ENCODE measurements at places on chromosomes 6 and 20.

DNA sequence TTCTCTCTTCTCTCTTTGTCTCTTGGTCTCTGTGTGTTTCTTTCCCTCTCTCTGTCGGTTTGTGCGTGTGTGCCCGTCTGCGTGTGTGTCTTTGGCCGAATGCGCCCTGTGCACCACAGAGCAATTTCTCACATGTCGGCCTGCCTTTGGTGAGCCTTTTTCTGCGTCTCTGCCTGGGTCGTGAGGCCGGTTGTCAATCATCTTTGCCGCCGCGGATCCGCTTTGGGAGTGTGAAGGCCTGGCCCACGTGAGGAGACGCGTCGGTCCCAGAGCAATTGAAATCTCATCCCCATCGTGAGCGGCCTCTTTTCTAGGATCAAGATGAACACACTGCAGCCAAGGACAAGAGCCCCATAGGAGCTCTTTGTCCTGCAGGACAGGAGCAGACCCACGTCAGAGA is 580.7 kb upstream of the ZNF337 start:
- DNase-seq = no peak

DNA sequence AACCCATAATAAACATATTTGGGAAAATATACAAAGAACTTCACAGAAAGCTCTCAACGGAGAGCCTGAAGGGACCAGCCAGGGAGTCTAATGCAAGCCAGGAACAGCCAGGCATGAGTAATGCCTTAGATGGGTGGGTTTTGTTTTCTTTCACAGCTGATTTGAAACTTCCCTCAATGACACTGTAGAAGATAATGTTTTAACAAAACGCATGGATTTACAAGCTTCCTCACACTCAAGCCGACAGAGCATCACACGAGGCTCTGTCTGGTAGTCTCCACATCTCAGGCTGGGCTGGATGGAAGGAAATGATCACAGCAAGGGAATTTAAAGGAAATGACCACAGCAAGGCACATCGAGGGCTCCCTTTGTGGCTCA is 113.9 kb downstream of the GMPR start:
- no peak for DNase-seq

GRCh38 chr6:130859161-130859867 is 32.1 kb downstream of the SMLR1 start:
- DNase-seq = no peak

GRCh38 chr20:4036351-4036750 is 21.0 kb upstream of the RNF24 start:
- DNase-seq = no peak

DNA sequence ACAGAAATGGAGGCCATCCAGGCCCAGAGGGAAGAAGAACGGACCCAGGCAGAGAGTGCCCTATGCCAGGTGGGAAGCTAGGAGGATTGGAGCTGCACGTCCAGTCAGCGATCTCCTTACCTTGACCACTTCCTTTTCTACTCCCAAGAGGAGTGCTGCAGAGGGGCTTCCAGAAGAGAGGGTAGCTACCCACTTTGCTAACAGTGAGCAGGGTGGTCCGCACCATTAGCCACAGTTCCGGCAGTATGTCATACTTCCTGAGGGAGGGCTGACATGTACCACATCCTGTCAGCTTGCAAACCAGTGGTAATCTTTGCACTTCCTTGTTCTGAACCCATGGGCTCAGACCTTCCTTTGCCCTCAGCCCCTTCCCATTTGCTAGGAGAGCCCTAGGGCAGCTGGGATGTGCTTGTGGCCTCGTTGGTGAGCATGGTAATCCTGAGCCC is 35.4 kb downstream of the CEP250 start:
- no peak for DNase-seq
